ENCODE measurements at places on chromosomes 2 and 18.

DNA sequence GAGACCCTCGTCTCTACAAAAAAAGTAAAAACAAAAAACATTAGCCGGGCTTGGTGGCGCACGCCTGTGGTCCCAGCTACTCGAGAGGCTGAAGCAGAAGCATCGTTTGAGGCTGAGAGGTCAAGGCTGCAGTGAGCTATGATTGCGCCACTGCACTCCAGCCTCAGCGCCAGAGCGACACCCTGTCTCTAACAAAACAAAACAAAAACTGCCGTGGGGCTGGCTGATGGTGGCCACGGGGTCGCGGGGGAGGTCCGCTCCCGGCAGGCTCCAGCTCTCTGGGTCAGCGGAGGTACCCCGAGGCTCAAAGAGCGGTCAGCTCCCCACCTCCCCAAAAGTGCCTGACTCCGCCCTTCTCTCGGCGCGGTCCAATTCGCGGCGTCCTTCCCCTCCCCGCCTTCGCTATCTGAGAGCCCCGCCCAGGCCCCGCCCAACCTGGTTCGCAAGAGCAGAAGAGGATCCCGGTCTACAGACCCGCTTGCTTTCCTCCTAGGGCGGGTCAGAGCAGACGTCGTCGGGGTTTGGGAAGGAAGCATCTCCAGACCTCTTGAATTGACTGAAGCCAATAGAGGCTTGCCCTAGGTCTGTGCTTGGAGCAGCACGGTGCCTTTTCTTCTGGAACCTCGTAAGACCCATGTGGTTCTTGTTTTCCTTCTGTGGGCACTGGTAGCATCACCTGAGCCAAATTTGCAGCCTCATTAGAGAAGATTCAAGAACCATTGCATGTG lies 7.8 kb downstream of the RAX start:
- DNase-seq: no peak

DNA sequence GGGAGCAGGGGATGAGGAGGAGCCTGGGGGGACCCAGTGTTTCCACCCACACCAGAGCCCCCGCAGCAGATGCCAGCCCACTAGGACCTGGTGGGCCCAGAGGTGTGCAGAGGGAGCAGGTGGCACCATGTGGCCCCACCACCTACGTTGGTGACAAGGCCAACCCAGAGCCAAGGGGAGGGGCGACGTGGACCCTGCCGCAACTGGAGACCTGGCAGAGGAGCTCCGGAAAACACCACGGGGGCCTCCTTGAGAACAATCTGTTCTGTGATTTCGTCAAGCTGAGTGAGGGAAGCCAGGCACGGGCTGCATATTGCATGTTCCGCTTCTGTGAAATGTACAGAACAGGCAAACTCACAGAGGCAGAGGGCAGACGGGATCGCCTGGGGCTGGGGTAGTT lies 49.1 kb upstream of the GPC1 start:
- DNase-seq: no peak

- no peak for DNase-seq
Observed at GRCh38 chr2:231362555-231363184, 32.8 kb upstream of the B3GNT7 start.

GRCh38 chr2:173231042-173231441 lies 123.6 kb upstream of the CDCA7 start:
- no peak for DNase-seq

GRCh38 chr18:61992285-61992684 lies 99.5 kb upstream of the RNF152 start:
- no peak for DNase-seq

DNA sequence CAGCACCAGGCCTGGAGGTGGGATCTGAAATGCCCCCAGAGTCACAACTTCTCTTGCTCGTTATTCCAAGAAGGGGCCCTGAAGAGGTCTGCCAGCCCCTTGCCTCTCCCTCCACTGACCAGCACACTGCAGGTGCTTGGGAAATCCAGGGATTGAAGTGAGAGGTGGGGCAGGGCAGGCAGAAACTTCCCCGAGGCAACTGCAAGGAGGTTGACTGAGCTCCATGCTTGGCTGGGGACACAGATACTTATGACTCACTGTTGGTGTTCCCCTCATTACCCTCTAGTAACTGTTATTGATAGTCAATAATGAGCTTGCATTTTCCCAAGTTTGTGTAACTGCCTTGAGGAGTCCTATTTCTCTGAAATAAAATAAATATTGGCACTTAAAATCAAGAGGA lies 47.5 kb downstream of the MARCO start:
- DNase-seq: no peak

GRCh38 chr2:139864821-139865302 lies 1084.7 kb upstream of the NXPH2 start:
- DNase-seq: no peak

DNA sequence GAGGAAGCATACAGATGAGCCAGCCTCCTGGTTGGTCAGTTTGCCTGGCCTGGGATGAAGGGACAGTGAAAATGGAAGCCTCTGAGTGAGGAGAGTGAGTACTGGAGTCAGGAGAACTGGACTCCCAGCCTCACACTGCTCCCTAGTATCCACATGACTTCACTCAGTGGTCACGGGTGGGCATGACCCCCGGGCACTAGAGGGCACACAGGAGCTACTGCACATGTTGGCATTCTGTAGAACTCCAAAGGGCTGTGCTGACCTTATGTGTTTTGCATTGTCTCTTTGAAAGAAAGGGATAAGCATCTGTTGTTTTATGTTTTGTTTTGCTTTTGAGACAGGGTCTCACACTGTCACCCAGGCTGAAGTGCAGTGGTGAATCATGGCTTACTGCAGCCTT lies 23.7 kb downstream of the NCAPH start:
- DNase-seq: peak; percentile 51

GRCh38 chr2:200203381-200203827 lies 103.1 kb upstream of the SPATS2L start:
- DNase-seq: no peak

- DNase-seq: no peak
Observed at GRCh38 chr18:35076135-35076924, 35.1 kb downstream of the MAPRE2 start.

GRCh38 chr18:29397536-29397935 lies 1220.6 kb upstream of the CDH2 start:
- DNase-seq: no peak

- no peak for DNase-seq
Observed at GRCh38 chr2:81589406-81589805, 1284.9 kb upstream of the LRRTM1 start.

GRCh38 chr2:96174251-96175144 lies 29.3 kb upstream of the DUSP2 start:
- peak; percentile 86 for DNase-seq

DNA sequence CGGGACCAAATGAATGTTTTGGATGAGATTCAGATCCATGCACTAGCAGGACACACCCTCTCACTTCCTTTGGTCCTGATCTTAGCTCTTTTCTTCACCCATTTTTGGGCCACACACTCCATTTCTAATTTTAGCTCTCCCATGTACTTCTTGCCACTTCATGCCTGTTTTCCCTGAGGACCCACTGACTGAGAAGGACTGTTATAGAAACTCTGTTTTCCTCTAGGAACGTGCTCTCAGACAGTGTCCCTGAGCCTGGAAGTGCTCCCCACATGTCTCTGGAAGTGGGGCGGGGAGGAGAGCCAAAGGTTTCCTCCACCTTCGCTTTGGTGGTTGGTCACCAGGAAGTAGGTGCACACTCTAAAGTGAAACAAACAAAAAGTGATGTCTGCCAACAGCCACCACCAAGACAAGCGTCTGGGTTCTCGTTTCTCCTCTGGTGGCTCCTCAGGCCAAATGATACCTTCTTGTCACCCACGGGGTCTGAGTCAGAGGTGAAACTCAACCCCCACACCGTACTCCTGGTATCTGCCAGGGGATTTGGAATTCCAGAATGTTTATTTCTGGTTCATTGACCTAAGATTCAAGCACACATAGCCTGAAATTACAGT lies 74.7 kb downstream of the MERTK start:
- DNase-seq: no peak

- no peak for DNase-seq
Observed at GRCh38 chr2:191103774-191104173, 47.0 kb downstream of the STAT4 start.

DNA sequence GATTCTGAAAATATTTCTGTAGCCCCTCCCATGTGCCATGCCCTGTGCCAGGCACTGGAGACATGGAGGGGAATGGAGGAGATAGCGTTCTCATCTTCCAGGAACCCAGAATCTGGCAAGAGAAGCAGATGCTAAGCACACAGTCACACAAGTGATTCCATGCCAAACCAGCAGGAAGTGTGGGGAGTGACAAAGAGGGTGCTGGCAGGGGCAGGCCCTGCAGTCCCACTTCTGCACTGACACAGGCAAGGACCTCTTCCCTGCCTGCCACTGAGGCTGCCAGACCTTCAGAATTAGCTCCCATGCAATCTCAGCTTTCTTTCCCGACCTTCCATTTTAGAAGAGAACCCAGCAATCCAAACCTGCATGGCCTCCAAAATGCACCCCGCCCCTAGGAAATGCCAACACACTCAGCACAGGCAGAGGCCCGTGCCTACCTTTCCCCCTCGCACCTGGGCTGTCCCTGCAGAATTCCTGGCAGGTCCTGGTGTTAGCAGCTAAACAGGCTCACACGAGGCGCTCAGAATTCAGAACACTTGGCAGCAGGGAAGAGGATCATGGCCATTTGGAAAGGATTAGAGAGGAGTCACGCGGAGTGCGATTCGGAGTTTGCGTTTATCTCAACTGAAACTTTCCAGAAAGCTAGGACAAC lies 155.3 kb downstream of the MSH2 start:
- no peak for DNase-seq

DNA sequence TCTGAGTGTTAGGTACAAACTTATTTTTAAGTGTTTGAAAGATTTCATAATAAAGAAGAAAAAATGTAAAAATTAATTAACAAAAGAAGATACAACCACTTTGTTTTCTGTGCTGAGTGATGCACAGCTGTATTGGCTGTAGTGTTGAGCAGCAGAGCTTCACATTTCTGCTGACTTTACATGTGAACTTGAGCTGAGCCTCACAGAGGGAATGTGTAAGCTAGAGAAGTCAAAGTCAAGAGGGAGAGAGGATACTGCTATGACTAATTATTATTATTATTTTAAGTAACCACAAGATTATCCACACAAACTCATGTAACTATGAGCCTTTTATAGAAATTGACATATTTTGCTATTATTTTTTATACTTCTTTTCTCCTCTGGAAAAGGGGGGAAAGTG lies 159.1 kb upstream of the ZSWIM2 start:
- DNase-seq: no peak

GRCh38 chr2:44184106-44184505 lies 15.4 kb downstream of the PPM1B start:
- peak; percentile 39 for DNase-seq

GRCh38 chr2:33765122-33765521 lies 166.0 kb upstream of the FAM98A start:
- no peak for DNase-seq

DNA sequence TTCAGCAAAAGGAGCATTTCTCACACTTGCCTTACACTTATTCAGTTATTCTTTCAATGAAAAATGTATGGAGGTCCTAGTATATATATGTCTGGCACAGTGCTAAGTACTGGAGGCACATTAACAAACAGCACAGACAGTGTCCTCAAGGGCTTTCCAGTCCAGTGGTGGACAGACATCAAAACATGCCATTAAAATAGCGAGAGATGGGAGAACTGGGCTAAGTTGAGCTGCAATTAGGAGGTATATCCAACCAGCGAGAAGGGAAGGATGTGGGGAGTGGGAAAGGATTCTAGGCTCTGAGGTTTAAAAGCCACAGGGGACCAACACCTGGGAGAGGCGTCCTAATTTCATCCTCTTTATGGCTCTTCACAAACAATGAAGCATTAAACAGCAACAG lies 127.5 kb upstream of the TTC39C start:
- DNase-seq: no peak

DNA sequence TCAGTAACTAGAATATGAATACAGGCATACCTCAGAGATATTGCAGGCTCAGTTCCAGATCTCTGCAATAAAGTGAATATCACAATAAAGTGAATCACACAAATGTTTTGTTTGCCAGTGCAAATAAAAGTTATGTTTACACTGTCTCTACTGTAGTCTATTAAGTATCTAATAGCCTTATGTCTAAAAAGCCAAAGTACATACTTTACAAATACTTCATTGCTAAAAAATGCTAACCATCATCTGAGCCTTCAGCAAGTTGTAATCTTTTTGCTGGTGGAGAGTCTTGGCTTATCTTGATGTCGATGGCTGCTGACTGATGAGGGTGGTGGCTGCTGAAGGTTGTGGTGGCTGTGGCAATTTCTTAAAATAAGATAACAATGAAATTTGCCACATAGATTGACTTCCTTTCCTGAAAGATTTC lies 159.4 kb downstream of the MYO1B start:
- DNase-seq: no peak

DNA sequence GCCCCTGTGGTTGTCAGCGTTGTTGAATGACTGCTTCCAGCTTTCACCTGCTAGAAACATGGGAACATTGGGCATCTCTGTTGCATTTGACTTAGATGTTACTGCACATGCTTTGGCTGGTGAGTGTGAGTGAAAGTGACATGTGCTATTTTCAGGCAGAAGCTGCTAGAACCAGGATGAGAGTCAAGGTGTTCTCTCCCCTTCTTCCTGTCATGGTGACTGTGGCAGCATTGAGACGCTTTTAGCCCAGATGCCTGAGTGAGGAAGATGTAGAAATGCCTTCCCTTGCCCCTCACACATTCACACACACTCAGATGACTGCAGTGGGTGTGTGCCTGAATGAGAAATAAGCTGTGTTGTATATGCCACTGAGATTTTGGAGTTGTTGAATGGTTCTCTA lies 220.2 kb downstream of the PTPRM start:
- no peak for DNase-seq

- DNase-seq: no peak
Observed at GRCh38 chr2:145412155-145412554, 892.2 kb upstream of the ZEB2 start.

GRCh38 chr2:205696927-205697441 lies 14.7 kb downstream of the NRP2 start:
- DNase-seq: no peak

- no peak for DNase-seq
Observed at GRCh38 chr2:3323360-3324035, 54.1 kb downstream of the EIPR1 start.

DNA sequence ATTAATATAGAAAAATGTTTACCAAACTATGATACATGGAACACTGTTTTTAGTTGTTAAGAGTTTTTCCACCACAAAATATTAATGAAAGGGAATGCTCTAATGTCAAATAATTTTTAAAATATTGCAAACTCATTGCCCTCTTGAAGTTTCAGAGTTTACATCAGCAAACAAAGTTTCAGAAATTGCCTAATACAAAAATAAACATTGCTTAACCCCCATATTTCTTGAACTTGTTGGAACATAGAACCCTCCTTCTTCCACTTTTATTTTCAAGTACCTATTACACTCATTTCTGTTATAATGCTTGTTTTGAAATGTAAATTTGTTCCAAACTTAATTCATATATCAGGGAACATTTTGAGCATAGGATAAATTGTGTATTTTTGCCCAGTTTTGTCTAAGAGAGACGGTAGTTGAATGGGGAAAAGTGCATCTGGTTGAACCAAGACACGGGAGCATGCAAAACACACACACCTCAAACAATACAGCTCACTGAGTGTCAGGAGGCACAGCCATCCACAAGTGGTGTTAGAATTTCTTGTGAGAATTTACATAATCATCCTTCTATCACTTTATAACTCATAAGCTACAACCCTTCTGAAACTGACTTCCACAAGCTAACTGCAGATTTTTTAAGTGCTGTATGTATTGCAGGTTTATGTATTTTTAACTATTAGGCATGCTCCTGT lies 5.3 kb upstream of the MC4R start:
- DNase-seq: no peak

GRCh38 chr18:74951165-74951760 lies 257.7 kb downstream of the PTGR3 start:
- DNase-seq: peak; percentile 40

- no peak for DNase-seq
Observed at GRCh38 chr18:37702841-37703240, 137.2 kb upstream of the CELF4 start.
